Airway epithelial cell (primary cell): ENCODE measurements at places on chromosomes 7 and 10. TPM values are rescaled to one million over a fixed set of nuclear protein-coding genes. Genes with fewer than 3 reads are reported as not detected.

The GRM3 gene
- not detected in 2 replicates for total RNA-seq

The NUDT13 gene
- 0.14 and 0.85 TPM in 2 replicates for total RNA-seq

The SPDYE8 gene
- total RNA-seq, result not detected in 2 replicates

The AKR1C4 gene
- not detected in 2 replicates for total RNA-seq

The PLAU gene
- total RNA-seq, result 167 and 177 TPM in 2 replicates

The OLAH gene
- 0.09 TPM in 1 of 2 replicates, not detected in the other for total RNA-seq

The PAPOLB gene
- not detected in 2 replicates for total RNA-seq

The TDRD1 gene
- total RNA-seq, result 0.23 and 0.28 TPM in 2 replicates

The CDH23 gene
- total RNA-seq, result under 0.01 and 0.35 TPM in 2 replicates

The TRA2A gene
- total RNA-seq, result 14.4 and 21.2 TPM in 2 replicates

The ENO4 gene
- not detected in 2 replicates for total RNA-seq

The ANXA8 gene
- total RNA-seq, result 189 and 221 TPM in 2 replicates

The FKBP14 gene
- 11.4 and 15.6 TPM in 2 replicates for total RNA-seq

The EPO gene
- total RNA-seq, result not detected in 2 replicates

The CUZD1 gene
- total RNA-seq, result 0.09 and 0.28 TPM in 2 replicates

The LRIT1 gene
- total RNA-seq, result not detected in 2 replicates

The SSC4D gene
- 3.9 and 4.3 TPM in 2 replicates for total RNA-seq

The MICU1 gene
- total RNA-seq, result 25.9 and 26.0 TPM in 2 replicates

The HEPACAM2 gene
- total RNA-seq, result not detected in 2 replicates

The SORCS1 gene
- total RNA-seq, result not detected in 2 replicates

The GCC1 gene
- total RNA-seq, result 18.0 and 19.5 TPM in 2 replicates

The CALML5 gene
- 36.7 and 51.7 TPM in 2 replicates for total RNA-seq

The NSUN6 gene
- 5.7 and 6.2 TPM in 2 replicates for total RNA-seq

The C10orf105 gene
- total RNA-seq, result 0.14 TPM in 1 of 2 replicates, not detected in the other

The TAC1 gene
- not detected in 2 replicates for total RNA-seq

The MYPN gene
- total RNA-seq, result not detected in 2 replicates

The GRID2IP gene
- total RNA-seq, result 0.21 and 0.70 TPM in 2 replicates

The WDFY4 gene
- not detected in 2 replicates for total RNA-seq
